ENCODE measurements at places on chromosomes 7 and 10.

- DNase-seq, result no peak
These were observed 58.8 kb downstream of the ITIH5 start for GRCh38 chr10:7608001-7608400.

- DNase-seq, result no peak
These were observed 675.5 kb downstream of the PARD3 start for GRCh38 chr10:34139559-34139958.

GRCh38 chr10:51291961-51292360 lies 217.7 kb downstream of the PRKG1 start:
- no peak for DNase-seq

- DNase-seq, result no peak
These were observed 48.0 kb upstream of the SP8 start for GRCh38 chr7:20834656-20835055.

- DNase-seq, result no peak
These were observed 491.0 kb downstream of the LRMDA start for GRCh38 chr10:75922435-75922834.

GRCh38 chr10:88147000-88147798 lies 283.8 kb downstream of the PTEN start:
- no peak for DNase-seq

GRCh38 chr10:98623176-98623575 lies 176.4 kb upstream of the HPS1 start:
- no peak for DNase-seq

DNA sequence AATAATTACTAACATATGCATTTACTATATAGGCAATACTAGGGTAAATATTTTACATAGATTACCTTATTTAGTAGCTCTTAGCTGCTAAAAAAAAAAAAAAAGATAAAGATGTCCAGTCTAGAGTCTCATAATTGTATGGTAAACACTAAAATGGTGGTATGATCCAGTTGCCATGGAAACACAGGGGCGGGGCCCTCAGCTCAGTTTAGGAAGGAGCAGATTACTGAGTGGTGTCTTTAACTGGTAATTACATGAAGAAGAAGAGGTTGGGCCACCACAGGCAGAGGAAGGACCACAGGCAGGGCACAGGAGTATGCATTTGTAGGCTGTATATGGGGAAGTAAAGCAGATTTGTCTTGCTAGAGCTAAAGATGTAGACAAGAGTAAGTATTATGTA lies 43.7 kb downstream of the ITGB8 start:
- DNase-seq, result peak; percentile 23

DNA sequence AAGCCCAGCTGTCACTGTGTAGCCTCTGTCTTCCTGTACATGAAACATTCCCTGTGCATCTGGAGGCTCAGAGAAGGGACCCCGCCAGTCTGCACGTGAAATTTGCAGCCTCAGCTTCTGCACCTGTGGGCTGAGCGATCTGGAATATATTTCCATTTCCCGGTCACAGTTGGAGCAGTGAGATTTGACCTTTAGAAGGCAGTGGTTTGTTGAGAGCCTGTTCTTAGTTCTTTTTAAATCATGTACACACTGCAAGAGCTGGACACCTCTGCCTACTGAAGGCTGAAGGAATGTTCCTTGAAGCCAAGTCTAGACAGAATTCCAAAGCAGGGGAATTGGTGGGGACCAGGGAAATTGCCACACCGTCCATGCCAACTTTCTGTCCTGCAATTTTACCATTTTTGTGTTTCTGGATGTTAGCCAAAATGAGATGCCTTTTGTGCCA lies 706.6 kb downstream of the INHBA start:
- no peak for DNase-seq

DNA sequence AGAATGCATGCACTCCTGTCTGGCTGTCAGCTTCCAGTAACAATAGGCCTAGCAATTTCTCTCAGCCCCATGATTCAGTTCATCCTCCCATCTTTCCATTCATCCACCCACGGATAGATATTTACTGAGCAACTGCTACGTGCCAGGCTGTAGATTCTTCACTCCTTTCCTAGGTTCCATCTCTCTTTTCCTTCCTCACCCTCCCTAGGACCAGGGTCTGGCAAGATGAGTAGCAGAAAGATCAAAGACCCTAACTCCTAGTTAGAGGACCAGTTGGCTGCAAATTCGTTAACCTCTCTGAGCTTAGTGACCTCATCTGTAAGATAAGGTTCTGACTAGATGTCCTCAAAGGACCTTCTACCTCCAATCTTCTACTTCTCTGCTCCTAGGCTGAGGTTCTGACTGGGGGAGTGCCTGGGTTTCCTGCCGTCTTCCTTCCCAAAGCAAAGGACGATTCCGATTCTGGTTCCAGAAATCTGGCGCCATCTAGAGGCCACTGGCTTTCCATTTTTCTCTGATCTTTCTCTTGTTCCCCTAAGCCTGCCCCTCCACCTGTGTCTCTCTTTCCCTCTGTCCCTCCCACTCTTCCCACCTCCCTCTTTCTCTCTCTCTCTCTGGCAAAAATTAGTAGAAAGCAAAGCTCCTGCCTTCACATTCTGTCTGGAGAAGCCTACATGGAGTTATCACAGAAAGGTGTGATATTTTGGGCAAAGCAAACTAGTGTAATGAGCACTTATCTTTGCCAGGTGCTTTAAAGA lies 26.2 kb downstream of the TBATA start:
- DNase-seq, result no peak

DNA sequence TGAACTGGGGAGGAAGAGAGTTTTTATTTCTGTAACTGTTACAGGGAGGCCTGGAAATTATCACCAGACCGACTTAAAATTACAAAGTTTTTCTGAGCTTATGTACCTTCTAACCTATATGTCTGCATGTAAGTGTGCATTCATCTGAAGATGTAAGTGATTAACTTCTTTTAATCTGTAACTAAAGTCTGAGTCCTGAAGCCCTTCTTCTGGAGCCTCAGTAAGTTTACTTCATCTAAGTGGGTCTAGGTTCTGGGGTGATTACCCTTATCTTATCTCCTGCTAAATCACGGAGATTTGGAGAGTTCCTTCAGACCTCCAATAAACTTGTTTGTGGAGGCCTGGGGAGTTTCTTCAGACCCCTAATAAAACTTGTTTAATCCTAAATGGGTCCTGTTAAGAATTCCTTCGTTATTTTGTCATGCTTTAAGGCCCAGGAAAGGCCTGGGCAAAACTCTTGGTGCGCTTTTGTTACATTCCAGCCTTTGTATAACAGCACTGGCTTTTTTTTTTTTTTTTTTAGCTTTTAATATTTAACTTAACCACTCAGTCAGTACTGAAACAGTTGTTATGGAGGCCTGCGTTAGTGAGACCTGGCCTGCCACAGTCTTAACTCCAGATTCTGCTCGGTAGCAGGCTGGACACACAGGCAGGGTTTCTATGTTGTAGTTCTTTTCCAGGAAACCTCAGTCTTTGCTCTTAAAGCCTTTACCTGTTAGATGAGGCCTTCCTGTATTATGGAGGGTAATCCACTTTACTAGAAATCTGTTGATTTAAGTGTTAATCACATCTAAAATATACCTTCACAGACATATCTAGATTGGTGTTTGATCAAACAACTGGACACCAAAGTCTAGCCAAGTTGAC lies 33.0 kb downstream of the TPST1 start:
- DNase-seq, result no peak

DNA sequence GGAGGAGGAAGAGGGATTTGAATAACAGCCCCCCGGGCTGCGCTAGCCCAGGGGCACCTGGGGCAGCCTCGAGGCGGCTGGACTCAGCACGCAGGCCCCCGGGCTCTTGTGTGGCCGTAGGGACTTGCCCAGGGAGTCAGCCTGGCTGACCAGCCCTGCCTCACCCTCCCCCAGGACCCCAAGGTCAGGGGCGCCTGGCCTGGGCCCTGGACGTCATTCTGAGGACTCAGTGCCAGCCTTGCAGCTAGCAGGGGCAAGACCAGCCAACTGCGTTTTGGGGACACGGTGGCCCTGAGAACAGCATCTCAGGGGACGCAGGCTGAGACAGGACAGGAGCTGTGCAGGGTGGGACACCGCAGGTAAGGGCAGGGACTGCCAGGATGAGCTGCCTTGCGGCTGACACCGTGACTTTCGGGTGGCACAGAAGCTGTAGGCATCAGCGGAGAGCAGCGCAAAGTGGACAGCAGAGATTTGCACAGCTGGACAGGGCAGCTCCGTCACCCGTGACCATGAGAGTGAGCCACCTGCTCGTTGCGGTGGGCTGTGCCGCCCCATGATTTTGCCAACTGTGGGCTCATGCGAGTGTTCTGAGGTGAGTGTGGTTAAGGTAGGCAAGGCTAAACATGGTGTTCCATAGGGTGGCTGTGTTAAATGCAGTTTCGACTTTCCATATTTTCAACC lies 48.1 kb upstream of the UBE3C start:
- DNase-seq, result no peak
